Renal pelvis (tissue), 12 donors: ENCODE measurements at places on chromosomes 6 and 20.

- no peak for DNase-seq
These were observed 668 bp upstream of the RPP40 start for GRCh38 chr6:5004373-5005037.

DNA sequence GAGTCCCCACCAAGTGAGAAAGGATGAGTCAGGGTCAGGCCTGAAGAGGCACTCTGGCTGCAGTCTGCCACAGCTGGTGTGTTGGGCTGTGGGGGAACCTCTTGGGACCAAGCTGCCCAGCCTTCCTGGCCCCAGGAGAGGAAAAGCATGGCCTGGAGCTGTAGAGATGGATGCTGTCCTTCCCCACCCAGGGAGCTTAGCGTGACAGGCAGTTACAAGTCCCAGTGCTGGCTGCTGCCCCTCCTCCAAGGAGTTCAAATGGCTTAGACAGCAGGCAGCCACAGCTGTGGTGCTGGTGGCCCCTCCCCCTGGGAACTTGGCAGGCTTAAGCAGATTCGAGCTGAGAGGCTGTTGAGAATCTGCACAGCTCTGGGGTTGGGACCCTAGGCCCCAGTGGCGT lies 253.2 kb downstream of the PLCB1 start:
- no peak for DNase-seq

- no peak for DNase-seq
These were observed 74.5 kb downstream of the HUS1B start for GRCh38 chr6:582370-582769.

DNA sequence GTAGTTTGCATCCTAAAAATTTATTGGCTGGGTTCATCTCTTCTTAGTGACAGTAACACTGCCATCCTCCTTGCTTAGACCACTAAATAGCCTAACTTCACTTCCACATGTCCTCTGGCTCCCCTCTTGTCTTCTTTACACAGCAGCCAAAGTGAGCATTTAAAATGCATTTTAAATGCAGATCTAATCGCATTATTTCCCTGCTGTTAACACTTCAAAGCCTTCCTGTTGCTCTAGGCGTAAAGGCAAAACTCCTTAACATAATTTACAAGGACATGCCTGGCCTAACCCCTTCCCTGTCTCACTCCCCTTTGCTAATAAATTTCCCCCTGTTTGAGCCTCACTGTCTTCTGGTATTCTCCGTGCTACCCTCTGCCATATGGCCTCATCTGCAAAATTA lies 26.5 kb downstream of the NKAIN2 start:
- DNase-seq, result peak; percentile 59

DNA sequence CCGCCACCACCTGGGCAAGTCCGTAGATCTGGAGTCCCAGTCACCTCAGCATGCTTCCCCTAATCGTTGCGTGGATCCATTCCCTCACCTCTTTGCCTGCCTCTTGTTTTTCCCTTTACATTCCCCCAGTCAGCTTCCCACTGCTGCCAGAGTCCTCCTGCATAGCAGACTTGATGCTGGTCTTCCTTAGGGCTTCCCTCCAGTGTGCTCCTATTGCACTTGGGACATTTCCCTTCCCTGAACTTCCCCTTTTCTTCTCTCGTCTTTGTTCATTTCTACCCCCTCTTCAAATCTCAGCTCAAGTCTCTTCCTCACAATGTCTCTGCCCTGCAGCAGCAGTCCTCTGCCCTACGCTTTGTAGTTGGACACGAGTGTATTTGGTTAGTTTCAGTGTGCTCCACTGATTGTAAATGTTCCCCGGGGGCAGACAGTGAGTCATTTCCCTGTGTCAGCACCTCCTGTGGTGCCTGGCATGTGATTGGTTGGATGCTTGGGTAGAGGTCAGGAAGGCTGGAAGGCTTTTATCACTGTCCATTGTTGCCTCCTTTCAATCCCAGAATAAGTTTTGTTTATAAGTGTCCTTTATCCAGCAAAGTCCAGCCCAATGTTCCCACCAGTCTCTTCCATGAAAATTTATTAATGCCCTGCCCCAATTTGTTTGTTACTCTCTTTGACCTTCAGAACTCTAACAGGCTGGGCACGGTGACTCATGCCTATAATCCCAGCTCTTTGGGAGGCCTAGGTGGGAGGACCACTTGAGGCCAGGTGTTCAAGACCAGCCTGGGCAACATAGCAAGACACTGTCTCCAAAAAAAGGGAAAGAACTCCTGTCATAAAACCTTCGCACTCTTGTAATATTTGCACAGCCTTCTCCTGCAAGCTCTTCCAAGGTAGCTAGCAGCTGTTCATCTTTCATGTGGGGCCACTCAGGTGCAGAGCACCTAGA lies 38.3 kb downstream of the FAM120B start:
- no peak for DNase-seq

DNA sequence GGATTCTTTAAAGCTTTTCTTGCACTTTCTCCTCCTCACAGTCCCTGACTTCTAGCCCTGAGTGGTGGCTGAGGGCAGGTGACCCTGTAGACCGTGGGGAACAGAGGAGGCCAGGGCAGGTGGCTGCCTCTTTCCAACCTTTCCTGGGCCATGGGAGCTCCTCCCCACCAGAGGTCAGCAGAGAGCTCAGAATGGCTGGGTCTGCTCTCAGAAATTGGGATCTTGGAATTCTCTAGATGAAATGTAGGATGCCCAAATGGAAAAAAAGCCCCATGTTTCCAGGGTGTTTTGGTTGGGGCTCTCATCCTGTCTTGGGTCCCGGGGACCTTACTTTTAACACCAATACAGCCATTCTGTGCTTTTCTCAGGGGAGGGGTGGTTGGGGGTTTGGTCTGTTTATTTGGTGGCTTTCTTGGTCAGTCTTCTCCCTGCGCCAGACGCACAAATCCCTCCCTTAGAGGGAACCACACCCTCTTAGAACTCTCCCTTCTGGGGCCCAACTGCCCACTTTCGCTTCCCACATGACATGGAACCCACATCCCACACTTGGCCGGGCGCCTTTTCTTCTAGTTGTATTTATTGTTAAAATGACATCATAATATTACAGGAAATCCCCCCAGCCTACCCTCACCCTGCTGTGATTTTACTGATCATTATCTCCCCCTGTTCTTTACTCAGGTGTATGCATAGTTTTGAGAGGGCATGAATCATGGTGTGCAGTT lies 17.9 kb downstream of the GNAS start:
- peak; percentile 76 for DNase-seq

- DNase-seq, result no peak
These were observed 32.7 kb upstream of the TUBB2A start for GRCh38 chr6:3190056-3190455.

DNA sequence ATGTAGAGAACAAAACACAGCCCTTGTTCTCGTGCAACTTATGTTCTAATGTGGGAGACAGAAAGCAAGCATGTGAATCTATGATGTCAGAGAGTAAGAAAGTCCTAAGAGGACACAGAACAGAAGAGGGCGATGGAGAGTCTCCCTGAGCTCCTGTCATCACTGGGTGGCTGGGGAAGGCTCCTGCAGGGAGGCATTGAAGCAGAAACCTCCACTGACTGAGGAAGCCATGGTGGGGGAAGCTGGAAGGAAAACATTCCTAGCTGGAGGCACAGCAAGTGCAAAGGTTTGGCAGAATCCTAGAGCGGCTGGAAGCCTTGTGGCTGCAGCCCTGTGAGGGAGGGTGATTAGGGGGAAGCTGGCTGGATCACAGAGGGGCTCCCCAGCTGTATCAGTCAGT lies 248.0 kb downstream of the CDH26 start:
- DNase-seq, result peak; percentile 39

DNA sequence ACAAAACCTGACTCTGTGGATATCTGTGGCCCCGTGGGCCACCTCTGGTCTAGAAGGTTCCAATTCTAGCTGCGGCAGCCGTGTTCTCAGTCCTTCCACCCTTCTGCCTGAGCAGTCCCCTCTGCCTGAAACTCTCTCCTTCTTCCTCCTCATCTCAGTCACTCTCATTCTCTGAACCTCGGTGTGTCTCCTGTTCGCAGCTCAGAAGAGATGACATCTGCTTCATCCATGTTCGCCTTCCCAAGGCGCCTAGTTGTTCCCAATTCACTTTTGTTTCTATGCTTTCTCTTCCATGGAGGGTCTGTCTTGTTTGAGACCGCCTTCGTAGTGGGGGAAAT lies 95.5 kb downstream of the CEBPB start:
- no peak for DNase-seq

- DNase-seq, result no peak
These were observed 60.6 kb downstream of the GPX5 start for GRCh38 chr6:28586324-28586723.

DNA sequence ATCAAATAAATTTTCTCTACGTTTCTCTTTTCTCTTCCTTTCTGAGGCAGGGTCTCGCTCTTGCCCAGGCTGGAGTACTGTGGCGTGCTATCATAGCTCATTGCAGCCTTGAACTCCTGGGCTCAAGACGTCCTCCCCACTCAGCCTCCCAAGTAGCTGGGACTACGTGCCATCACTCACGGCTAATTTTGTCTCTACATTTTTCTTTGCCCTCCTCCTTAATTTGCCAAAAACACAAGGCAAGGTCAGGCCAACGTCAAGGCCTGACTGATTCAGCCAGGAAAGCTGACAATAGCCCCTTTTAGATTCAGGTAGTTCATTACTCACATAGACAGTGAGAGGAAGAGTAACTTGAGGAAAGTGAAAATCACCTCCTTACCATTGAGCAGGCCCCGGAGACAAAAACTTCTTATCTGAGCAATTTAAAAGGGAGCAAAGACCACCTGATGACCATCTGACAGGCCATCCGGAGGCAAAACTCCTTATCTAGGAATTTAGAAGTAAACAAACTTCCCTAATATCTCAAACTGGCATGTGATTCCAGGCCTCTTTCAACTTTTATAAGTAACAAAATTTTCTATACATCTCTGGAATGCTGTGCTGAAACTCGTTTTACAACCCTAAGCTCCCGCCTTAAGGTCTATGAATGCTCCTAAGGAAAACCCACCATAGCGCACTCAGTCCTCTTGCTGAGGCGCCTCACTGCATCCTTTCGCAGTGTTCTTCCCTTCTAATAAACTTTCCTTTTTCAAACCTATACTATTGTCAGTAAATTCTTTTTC lies 42.1 kb upstream of the SRPK1 start:
- no peak for DNase-seq

GRCh38 chr6:11535801-11536230 lies 1.7 kb upstream of the TMEM170B start:
- peak; percentile 9 for DNase-seq

- DNase-seq, result no peak
These were observed 14.5 kb downstream of the NPEPL1 start for GRCh38 chr20:58706975-58707681.

GRCh38 chr6:36280467-36280866 lies 10.6 kb downstream of the PNPLA1 start:
- DNase-seq, result no peak

GRCh38 chr20:24863356-24863755 lies 85.7 kb upstream of the CST7 start:
- no peak for DNase-seq

DNA sequence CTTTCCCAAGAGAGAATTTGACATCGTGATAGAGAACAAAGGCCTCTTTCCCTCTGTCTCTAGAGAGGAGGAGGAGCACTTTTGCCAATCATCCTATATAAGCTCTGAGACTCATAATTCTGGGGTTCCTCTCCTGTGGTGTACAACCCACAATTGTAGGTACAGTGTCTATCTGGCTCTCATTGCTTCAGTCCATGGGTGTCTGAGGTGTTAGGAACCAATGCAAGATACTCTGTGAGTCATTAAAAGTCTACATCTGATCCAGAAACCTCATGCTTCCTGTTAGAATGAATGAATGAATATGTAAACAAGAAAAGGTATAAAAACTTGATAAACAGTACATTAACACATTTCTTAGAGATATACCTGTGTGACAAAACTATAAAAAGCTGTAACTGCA lies 356.7 kb downstream of the QKI start:
- DNase-seq, result no peak

- peak; percentile 56 for DNase-seq
These were observed 71.3 kb downstream of the SULF2 start for GRCh38 chr20:47713878-47714450.

DNA sequence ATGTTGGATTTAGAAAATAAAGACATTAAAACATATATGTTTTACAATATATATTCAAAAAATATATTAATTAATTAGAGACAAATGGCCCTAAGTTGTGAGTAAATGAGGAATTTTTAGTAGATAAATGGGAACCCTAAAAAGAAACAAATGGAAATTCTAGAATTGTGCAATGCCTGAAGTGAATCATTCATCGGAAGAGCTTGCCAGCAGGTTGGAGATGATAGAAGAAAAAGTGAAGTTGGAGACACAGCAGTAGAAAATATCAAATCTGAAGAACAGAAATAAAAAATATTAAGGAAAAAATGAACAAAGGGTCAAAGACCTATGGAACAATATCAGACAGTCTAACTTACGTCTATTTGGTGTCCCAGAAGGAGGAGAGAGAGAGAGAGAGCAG lies 109.4 kb upstream of the NEDD9 start:
- no peak for DNase-seq

DNA sequence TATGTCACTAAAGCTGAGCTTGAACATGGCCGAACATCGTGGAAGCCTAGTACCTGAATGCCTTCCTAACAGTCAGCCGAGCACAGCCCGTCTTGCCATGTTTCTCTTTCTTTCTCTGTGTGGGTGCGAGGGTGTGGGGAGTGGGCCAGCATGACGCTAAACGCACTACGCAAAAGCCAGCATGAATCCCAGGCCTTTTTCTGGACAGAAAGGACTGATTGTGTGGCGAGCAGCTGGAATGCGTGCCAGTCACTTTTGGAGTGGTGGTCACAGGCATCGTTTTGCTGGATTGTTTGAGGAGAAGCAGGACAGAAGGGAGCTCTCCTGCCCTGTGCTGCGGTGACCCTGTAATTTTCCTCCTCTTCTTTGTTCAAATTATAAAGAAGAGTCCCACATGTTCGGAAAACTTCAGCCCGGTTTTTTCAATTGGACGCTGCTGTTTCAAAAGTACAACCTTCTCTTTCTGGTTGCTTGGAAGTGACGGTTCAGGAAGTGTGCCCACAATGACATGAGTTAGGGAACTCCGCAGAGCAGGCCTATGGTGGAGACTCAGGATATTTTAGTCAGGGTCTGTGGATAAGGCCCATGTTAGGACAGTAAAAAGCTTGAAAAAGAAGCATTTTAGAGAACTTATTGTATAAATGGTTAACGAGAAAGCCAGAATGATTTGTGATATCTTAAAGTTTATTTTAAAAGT lies 54.3 kb downstream of the PDE7B start:
- no peak for DNase-seq

DNA sequence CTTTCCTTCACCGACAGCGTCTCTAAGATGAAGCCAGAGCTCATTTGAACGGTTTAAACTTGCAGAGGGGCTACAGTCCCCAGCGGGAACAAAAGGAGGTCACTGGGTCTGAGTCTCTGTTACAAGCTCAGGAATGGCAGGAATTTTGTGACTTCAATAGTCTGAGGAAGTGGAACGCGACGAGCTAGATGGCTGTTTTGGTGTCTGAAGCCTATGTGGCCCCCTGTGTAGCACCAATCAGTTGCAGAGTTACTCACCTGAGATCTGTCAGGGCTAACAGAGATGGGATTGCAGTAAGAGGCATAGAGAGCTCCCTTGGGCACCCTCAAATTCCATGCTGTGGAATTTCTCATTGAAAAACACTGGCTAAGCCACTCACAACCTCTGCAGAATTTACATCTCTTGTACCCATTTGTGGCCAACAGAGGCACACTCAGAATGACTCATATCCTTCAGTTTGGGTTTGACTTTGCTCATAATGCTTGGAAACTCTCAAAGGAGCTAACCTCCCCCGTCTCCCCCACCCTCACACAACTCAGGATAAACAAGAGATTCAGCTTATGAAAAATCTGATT lies 7.1 kb upstream of the TCP11 start:
- peak; percentile 76 for DNase-seq

- DNase-seq, result peak; percentile 21
These were observed 30.0 kb upstream of the AKIRIN2 start for GRCh38 chr6:87731818-87732661.

GRCh38 chr20:48600470-48600945 lies 227.3 kb downstream of the PREX1 start:
- DNase-seq, result no peak
